Fibroblast of skin of back (primary cell): ENCODE measurements at places on chromosomes 5 and 9.

- no peak for DNase-seq
Observed at GRCh38 chr9:126790561-126790960, 14.3 kb upstream of the ZBTB43 start.

- DNase-seq: no peak
Observed at GRCh38 chr5:71974622-71975021, 132.7 kb upstream of the MAP1B start.

DNA sequence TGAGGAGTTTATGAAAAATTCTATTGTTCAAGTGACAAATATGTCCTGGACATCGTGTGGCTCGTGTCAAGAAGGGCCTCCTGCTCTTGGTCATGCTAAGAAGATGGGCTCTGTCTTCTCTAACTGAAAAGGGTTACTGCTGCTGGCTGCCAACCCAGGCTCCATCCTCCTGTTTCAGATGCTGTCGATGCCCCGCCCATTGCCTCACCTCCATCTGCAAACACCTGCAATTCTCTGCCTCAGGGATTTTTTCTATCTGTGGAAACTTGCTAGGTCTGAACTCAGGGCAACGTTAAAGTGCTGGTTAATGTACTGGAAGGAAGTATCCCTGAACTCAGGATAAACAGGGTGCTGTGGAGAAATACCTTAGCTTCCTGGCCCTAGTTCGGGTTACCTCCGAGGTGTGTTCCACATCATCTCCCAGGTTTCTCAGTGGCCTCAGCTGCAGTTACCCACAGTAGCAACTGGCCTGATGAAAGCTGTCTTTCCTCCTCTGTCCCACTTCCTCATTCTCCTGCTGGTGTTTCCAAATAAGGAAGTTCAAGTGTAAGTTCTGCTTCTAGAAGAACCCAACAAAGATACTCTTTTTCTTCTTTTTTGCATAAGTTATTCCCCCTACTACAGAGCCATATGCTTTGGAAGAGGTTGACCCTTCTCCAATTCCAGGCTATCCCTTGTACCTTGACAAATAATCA lies 151.7 kb upstream of the SMIM23 start:
- no peak for DNase-seq

DNA sequence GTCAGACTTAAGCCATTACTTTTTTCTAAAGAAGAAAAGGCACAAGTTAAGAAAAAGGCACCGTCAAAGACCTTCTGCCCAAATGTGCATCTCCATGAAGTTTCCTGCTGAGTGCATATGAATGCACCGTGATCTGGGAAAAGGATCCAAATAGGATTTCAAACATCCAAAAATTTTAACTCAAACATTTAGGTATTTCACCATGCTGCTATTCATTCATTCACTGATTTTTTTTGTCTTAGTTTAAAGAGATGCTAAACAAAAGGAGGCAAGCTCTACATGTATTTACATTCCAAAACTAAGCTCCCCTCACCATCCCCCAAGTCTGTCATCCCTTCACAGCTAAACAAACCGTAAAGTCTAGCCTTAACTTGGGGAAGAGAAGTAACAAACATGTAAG lies 291.9 kb downstream of the ARL15 start:
- no peak for DNase-seq

- DNase-seq: peak; percentile 28
Observed at GRCh38 chr5:74538206-74538661, 102.3 kb downstream of the ENC1 start.

DNA sequence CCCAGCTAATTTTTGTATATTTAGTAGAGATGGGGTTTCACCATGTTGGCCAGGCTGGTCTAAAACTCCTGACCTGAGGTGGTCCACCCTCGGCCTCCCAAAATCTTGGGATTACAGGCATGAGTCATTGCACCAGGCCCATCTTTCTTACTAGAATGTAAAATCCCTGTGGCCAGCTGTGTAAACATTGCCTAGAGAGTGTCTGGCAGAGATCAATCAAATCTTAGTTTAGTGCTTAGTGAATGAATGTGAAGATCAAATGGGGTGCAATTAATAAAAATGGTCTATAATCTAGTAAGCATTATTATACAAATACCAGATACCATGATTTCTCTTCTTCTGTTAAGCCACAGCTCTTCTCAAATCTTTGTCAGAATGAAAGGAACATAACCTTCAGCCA lies 289.9 kb downstream of the KCTD16 start:
- DNase-seq: no peak

DNA sequence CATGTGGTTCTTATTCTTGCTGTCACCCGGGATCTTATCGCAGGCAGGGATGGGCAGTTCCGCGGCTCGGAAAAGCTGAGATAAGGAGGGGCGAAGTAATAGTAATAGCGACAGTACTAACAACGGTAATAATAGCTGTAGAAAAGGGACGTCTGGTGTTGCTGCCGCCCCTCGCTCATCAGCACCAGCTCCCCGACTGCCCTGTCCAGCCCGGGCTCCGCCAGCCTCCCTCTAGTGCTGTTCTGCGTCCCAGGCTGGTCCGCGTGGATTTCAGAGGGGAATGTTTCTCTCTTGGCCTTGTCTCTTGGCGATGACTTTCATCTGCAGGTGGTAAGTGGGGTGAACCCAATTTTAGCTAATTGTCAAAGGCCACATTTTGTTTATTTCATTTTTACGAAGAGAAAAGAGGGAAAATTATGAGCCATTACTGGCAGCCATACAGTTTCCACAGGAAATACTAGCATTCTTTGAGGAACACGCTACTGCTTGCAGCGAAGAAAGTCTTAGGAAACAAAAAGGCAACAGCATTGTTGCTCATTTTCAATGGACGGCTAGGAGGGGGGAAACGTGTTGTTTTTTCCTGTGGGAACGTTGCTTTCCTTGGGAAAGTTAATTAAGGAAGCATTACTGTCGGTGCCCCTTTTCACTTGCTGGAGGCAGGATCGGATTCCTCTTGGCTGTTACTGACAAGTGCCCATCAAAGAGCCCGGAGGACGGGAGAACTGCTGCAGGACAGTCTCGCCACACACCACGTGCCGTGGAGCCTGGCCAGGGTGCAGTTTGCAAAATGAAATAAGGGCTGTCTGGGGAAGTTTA lies 762 bp downstream of the SNCAIP start:
- DNase-seq: peak; percentile 36

GRCh38 chr9:131995382-131995781 lies 84.3 kb downstream of the MED27 start:
- DNase-seq: peak; percentile 50

- no peak for DNase-seq
Observed at GRCh38 chr5:53983568-53984460, 326.6 kb downstream of the ARL15 start.

DNA sequence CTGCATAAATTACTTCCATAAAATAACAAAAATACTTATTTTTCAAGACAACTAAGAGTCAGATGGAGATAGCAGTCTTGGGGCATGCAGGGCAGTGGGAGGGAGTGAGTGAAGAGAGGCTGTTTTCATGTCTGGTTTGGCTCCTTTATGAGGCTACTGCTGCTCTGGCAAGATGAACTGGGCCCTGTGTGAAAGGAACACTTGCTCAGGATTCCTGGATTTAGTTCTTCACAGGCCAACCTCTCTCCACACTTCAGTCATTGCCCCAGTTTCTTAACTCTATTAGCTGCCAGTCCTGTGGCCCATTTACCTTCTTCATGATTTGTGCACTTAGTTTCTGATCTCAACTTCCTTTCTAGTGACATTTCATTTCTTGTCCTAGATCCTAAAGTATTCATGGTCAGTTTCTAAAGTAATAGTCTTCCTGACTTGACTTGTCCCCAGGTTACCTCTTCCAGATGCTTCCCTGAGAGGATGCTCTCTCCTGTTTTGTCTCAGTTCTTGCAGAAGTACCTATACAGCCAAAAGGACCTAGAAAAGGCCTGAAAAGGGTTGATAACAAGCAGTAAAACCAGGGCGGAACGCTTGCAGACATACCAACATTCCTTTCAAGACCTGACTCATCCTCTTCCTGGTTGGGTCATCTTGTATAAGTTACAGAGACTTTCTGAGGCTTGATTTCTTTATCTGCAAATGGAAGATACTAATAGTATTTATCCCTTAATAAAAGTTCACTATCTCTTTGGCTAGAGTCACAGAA lies 77.0 kb upstream of the ZFAND5 start:
- peak; percentile 94 for DNase-seq

DNA sequence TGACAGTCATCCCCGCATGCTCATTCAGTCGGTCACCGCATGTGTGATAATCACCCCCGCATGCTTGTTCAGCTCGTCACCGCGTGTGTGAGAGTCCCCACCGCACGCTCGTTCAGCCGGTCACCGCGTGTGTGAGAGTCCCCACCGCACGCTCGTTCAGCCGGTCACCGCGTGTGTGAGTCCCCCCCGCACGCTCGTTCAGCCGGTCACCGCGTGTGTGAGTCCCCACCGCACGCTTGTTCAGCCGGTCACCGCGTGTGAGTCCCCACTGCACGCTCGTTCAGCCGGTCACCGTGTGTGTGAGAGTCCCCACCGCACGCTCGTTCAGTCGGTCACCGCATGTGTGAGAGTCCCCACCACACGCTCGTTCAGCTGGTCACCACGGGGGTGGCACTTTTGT lies 3.5 kb downstream of the TRAF2 start:
- no peak for DNase-seq

DNA sequence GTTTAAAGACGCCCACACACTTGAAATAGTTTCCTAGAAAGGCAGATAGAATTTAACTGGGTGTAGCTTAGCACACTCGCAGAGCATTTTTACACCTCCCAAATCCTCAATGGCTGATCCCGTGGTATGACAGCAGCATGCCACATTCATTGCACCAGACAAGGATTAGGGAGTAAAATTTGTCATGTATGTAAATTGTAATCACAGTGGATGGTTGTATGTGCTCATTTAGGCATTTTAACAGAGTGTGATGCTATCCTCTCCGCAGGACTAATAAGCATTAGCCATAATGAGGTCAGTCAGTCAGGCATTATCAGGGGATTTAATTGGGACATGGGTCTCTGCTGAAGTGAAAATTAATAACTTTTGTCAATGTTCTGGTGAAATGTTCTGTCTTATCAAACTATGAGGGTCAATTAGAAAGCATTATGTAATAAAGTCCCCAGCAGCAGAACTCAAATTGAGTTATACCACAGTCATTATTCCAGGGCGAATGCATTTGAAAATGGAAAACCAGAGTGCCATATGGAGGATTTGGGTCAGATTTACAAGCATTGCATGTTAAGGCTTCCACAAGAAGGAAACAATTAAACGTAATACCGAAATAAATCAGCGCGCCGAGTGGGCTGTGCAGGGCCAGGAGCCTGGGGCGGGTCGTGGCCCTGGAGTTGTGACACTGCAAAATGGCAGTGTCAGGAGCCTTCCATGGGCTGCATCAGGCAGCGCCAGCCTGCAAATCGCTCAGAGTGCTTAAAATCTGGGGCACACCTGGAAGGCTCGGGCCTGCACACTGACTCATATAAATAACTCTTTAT lies 602.2 kb downstream of the BNC2 start:
- DNase-seq: no peak

DNA sequence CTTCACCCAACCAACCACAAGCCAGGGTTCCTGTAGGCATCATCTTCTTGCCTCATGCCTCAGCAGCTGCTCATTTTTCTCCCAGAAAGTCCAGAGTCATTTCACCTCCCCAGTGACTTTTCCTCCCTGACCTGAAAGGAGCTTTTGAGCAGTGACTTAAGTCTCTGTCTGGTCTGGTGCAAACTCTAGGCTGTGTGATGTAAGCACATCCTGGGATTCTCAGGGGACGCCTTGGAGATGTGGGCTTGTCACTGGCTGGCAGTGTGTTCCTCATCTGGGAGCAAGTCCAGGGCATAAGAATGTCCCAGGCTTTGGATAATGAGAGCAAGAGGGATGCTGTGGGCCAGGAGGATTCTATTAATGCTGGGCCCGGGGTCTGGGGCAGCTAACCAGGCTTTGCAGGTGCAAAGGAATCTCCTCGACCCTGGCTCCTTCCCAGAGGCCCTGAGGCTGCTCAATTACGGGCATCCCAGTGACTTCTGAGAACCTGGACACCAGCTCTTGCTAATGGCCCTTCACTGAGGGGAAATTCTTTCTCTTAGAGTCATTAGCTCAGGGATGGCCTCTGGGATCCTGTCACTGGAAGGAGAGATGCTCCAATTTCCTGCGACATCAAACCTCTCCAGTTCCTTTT lies 211.0 kb upstream of the PANK3 start:
- peak; percentile 81 for DNase-seq

- DNase-seq: no peak
Observed at GRCh38 chr9:136754626-136755301, 3.3 kb downstream of the LCN8 start.

GRCh38 chr9:76803083-76803482 lies 38.8 kb downstream of the PCA3 start:
- DNase-seq: no peak

DNA sequence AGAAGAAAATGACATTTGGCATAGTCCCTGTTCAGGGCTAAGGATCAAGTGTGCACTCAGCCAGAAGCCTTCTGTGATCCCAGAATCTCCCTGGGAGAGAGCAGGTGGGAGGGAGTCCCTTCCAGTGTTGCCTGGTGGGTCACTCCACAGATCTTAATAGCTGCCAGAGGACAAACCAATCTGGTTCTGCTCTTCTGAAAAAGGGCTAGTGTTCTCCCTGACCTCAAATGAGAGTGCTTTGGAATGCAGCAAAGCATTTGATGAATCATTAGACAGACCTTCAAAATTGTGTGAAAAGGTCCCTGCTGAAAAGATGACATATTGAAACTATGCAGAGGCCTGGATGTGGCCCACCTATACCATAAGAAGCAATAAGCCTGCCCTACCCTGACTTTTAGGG lies 339.7 kb downstream of the TMEM232 start:
- peak; percentile 93 for DNase-seq

DNA sequence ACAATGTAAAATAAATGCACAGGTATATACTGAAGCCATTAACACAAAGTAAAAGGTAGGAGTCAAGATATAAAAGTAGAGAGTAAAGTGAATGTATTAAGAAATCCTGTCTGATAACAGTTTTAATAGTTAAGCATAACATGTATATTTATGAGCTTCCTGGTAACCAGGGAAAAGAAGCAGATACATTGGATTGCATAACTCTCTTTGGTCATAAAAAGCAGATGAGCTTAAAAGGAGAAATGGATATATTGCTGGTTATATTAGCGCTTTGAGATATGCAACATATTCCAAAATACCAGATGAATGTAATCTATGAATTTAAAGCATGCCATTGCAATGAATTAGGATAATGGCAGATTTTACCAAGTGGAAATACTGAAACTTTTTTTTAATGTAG lies 6.2 kb upstream of the TNFSF8 start:
- no peak for DNase-seq

DNA sequence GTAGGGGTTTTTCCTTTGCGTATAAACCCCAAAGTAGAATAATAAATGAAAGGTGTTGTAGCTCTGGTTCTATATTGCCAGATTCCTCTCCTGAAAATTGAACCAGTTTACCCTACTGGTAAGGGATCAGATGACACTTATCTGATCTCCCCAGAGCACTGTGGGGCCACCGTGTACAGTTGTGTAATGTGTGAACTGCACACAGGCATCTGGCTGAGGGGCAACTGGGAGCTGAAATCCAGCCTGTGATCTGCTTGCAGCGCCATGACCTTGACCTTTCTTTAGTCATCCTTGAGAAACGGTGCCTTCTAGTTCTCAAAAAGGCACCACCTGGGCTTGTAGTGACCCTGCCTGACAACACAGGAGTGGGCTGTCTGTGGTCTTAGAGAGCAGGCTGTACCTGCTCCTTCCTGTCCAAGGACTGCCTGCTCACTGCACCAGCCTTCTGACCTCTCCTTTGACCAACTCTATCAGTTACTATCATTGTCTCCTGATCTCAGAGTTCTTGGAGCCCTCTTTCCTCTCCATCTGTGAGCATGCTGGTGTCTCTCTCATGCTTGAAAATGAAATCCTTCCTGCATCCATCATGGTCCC lies 40.2 kb downstream of the PDE6A start:
- no peak for DNase-seq
